ENCODE measurements at places on chromosomes 12 and 14.

DNA sequence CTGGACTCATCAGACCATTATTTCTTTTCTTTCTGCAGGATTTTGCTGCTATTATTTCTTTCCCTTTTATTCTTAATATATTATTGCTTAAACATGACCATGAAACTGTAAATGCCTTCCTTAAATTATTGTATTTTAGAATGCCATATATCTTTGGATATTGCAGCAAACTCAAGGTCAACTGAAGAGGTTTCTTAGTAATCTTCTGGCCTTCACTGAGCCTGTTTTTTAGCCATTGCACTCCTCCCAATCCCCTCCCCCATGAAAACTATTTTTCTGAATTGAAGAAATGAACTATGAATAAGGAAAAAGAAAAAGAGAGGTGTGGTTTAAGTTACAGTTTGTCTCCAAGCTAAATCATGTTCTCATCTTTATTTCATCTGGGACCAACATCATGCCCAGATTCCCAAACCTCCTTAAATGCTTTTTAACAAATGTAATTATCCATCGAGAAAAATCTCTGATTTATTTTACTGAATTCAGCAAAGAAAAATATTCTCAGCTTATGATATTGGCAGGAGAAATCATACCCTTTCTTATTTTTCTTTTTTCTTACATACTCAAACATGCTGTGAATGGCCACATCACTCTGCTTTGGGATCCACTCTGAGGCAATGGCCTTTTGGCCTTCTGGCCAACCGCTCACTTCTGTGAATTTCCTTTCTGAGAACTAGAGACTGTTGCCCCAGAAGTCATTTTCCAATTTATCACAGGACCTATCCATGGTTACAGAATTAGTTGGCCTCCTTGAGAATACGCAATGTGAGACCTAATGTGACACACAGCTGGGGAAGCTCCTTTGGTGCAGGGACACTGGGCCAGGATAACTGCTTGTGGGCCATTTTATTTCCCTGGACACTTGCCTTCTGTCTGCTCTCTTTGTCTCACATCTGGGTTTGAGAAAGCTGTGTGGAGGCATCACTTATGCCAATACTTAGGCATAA is 50.9 kb downstream of the IGF1 start:
- DNase-seq = no peak

DNA sequence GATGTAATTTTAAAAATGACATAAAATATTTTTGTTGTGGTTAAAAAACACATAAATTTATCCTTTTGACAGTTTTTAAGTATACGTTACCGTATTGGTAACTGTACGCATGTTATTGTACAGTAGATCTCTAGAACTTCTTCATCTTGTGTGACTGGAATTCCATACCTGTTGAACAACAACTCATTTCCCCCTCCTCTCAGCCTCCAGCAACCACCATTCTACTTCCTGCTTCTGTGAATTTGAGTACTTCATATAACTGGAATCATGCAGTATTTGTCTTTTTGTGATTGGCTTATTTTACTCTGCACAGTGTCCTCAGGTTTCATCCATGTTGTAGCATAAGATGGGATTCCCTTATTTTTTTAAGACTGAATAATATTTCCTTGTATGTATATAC is 113.6 kb upstream of the ATF1 start:
- DNase-seq = no peak

- DNase-seq = no peak
These were observed 192.2 kb upstream of the C14orf180 start for GRCh38 chr14:104387022-104388010.

GRCh38 chr12:38102197-38102596 is 214.4 kb upstream of the ALG10B start:
- no peak for DNase-seq

GRCh38 chr14:63268771-63269170 is 50.0 kb downstream of the GPHB5 start:
- DNase-seq = no peak

GRCh38 chr14:73943083-73943482 is 6.8 kb downstream of the FAM161B start:
- no peak for DNase-seq
